ENCODE measurements at places on chromosomes 5 and 9.
A peak's percentile ranks its signal among the peaks of the same experiment; 100 is the strongest.

DNA sequence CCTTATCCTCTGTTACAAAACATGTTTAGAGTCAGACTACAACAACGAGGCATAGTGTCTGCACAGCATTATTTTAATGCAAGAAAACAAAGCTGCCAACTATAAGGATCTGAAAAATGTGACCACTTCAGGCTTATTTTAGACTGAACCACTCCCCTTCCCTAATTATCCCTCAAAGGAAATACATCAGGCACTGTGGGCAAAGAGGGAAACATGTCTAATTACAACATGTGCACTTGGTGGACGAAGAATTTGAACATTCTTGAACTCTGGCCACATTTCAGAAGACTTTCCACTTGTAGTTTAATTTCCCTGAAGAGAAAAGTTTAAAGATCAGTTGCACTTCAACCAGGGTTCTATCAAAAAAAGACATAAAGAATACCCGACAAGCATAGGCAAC lies 3.8 kb downstream of the MTMR12 start:
- no peak for DNase-seq

- no peak for DNase-seq
Measured at GRCh38 chr9:122307925-122308324, 43.2 kb downstream of the MRRF start.

GRCh38 chr9:17520268-17521064 lies 58.4 kb upstream of the SH3GL2 start:
- peak; percentile 11 for DNase-seq

- DNase-seq, result no peak
Measured at GRCh38 chr5:172561151-172561550, 79.9 kb upstream of the NEURL1B start.

DNA sequence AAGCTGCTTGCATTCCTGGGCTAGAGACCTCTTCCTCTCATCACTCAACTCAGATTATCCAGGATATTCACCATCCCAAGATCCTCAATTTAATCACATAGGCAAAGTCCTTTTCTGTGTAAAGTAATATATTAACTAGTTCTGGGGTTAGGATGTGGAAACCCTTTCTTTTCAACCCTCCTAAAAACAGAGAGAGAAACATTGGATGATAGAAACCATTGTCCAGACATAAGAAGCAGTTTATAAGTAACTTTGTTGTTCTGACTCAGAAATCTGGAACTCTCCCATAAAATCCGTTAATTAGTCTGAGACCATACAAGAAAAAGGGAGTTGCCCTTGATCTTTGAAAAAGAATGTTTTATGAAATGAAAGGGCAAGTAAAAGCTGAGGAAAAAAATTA lies 817.1 kb upstream of the CDH9 start:
- DNase-seq, result no peak

DNA sequence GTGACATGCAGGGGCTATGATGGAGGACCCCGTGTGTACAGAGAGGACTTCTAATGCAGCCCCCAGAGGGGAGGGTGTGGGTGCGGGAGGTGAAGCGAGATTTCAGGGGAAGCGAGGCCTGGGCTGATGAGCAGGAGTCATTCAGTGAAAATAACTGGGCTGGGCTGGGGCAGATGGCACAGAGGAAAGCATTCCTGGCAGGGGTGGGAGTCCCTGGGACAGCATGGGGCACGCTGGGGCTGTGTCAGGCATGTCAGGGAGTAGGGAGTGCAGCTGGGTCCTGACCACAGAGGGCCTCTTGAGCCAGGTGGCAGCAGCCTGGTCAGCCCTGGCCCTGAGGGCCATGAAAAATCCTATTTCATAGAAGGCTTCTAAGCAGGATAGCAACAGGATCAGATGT lies 36.6 kb downstream of the COL15A1 start:
- DNase-seq, result peak; percentile 30

GRCh38 chr5:133199417-133200178 lies 147.8 kb downstream of the HSPA4 start:
- DNase-seq, result no peak

DNA sequence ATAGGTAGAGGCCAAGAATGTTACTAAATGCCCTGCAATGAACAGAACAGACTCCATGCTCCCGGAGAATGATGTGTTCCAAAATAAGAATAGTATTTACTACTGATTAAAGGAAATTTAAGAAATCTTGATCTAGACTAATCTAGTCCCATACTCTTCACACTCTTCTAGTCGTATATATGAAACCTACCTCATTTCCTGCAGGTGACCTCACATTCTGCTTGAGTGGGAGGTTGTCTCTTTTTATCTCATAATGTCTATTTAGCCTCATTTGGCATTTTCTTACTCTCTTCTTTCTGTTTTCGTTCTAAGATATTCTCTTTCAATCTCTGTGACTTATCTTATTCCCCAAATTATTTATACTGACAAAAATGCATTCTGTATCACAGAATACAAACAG lies 9.2 kb upstream of the SHOC1 start:
- DNase-seq, result no peak

DNA sequence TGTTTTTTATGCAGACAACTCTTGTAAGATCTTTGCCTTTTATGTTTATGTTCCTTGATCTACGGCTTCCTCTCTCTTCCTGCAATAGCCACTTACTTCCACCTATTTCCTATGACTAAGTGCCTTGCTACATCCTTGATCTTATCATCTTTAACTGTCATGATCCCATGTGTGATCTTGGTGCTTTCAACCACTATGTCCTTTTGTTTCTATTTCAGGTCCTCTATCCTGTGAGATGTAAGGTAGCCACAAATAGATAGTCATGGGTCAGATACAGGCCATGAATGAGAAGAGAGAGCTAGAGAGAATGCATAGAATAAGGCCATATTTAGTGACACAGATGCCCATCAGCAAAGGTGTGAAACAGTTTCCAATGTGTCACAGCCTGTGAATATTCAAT lies 243.6 kb upstream of the HAPLN1 start:
- no peak for DNase-seq

GRCh38 chr9:135334953-135335460 lies 144.6 kb upstream of the PPP1R26 start:
- no peak for DNase-seq

GRCh38 chr5:26757941-26758340 lies 280.4 kb downstream of the CDH9 start:
- DNase-seq, result no peak

DNA sequence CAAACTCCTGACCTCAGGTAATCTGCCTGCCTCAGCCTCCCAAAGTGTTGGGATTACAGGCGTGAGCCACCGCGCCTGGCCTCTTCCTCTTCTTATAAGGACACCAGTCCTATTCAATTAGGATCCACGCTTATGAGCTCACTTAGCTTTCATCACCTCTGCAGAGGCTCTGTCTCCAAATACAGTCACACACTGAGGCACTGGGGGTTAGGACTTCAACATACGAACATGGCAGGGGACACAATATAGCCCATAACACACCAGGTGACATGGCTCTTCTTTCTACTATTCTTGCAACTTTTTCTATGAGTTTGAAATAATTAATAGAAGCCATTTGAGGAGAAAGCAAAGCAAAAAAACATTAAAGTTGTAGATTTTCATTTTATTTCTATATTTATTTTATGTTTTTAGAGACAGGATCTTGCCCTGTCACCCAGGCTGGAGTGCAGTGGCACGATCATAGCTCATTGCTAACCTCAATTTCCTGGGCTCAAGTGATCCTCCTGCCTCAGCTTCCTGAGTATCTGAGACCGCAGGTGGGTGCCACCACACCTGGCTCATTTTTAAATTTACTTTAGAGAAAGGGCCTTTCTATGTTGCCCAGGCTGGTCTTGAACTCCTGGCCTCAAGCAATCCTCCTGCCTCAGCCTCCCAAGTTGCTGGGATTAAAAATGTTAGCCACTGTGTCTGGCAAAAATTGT lies 6.0 kb upstream of the PRRT1B start:
- no peak for DNase-seq

GRCh38 chr9:14793389-14793788 lies 70.9 kb upstream of the CER1 start:
- DNase-seq, result no peak

DNA sequence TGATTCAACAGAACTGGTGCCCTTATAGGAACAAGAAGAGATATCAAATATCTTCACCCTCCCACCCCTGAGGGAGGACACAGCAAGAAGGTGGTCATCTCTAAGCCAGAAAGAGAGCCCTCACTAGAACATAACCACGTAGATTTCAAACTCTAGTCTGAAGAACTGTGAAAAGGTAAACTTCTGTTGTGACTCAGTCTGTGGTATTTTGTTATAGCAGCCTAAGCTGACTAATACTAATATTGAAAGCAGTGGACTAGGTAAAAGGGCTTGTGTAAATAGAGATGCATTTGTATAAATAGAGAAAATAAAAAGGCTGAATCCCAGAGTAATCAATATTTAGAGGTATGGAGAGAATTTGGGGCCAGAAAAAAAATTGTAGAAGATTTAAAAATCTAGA lies 157.6 kb upstream of the CCNH start:
- DNase-seq, result no peak

DNA sequence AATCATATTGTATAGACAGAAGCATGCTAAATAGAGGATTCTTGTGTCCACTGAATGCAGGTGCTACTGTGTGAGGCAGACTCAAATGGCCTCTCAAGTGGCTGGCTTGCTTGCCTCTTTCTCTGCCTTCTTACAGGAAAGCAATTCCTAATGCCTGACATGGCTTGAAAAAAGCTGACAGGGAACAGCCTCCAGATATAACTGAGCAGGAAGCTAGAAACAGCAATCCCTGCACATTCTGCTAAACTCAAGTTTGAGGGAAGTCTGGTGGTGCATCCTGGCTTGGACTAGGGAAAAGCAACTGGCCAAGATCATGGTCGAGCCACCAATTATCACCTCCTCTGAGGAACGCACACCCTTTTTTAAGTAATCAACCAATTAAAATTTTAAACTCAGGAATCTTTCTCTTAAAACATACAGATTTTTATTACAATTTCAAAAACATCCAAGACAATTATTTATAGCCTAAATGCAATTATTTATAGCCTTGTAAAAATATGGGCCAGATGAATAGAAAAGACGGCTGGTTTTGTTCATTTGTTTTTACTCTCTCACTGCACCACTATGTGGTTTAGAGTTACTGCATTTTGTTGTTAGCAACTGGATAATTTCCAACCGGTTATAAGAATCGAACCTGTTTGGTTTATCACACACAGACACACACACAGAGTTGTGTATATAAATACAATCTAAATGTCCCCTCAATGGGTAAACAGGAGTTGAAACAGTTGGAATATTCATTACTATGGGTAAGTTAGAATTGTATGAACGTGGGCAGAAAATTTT lies 290.9 kb upstream of the ANKRD55 start:
- DNase-seq, result no peak

- no peak for DNase-seq
Measured at GRCh38 chr9:71706176-71706575, 62.1 kb downstream of the CEMIP2 start.

GRCh38 chr5:15680455-15680854 lies 180.5 kb downstream of the FBXL7 start:
- no peak for DNase-seq

DNA sequence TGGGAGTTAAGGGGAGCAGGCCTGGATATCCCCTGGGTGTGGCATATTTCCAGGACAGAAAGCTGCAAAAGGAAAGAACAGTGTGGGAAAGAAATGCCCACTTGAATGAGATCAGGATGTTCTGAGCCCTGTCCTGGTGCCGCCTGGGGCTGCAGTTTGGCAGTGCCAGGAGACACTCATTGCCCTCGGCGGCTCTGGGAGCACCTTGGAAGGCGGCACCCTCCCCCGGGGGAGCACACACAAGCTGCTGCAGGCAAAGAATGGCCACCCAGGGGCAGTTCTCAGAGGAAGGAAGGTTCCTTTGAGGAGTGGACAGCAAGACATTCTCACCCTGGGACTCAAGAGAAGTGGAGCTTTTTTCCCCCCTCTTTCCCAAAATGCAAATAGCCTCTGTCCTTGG lies 305.3 kb downstream of the NTRK2 start:
- DNase-seq, result no peak

GRCh38 chr9:93682155-93682968 lies 106.0 kb downstream of the PHF2 start:
- peak; percentile 34 for DNase-seq

GRCh38 chr5:68426586-68426985 lies 211.0 kb downstream of the PIK3R1 start:
- no peak for DNase-seq

DNA sequence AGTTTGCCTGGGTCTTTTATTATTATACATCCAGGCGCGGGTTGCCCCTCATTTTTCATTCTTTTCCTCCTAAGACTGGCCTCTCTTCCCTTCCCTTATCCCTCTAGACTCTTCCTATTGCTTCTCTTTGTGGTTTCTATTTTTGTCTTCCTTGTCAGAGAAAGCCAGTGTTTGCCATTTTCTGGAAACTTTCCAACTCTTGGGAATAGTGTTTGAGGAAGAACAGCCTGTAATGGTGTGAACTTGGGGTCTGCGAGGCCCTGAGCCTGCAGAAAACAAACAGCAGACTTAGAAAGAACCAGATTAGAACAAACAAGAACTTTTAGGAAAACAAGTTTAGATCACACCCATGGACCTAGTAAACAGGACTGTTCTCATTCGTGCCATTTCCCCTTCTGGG lies 15.5 kb downstream of the PRKACG start:
- no peak for DNase-seq

GRCh38 chr9:4262735-4263141 lies 37.1 kb downstream of the GLIS3 start:
- DNase-seq, result no peak
